ENCODE measurements at places on chromosomes 5 and 9. TPM values are rescaled to one million over a fixed set of nuclear protein-coding genes. Genes with fewer than 3 reads are reported as not detected.

UGCG gene
- 7.8 TPM for polyA plus RNA-seq

MXD3 gene
- polyA plus RNA-seq = 0.07 TPM

IL13 gene
- not detected for polyA plus RNA-seq

MARCOL gene
- polyA plus RNA-seq = not detected

ARRDC1 gene
- polyA plus RNA-seq = 27.2 TPM

CDC20B gene
- not detected for polyA plus RNA-seq

Measured in naive thymus-derived CD8-positive, alpha-beta T cell (primary cell).